ENCODE measurements at places on chromosomes 5 and 9. TPM values are rescaled to one million over a fixed set of nuclear protein-coding genes. Genes with fewer than 3 reads are reported as not detected.

The ARL15 gene
- total RNA-seq, result 17.2 TPM

The FYB1 gene
- not detected for total RNA-seq

The F2RL2 gene
- 14.0 TPM for total RNA-seq

The SPAAR gene
- not detected for total RNA-seq

The NPR3 gene
- 6.0 TPM for total RNA-seq

The AMBP gene
- not detected for total RNA-seq

The IL9 gene
- not detected for total RNA-seq

The PSD2 gene
- total RNA-seq, result 0.70 TPM

The UNC5A gene
- 7.8 TPM for total RNA-seq

The SLCO6A1 gene
- total RNA-seq, result not detected

The EXOSC2 gene
- 109 TPM for total RNA-seq

The ZBTB26 gene
- total RNA-seq, result 10.9 TPM

The CEL gene
- 2.8 TPM for total RNA-seq

The XPA gene
- total RNA-seq, result 17.9 TPM

The MELK gene
- total RNA-seq, result 80.9 TPM

The SPINK13 gene
- not detected for total RNA-seq

The PCA3 gene
- total RNA-seq, result not detected

The PRLR gene
- total RNA-seq, result not detected

The ADRA1B gene
- total RNA-seq, result not detected

The MACIR gene
- total RNA-seq, result 23.4 TPM

The BRINP1 gene
- not detected for total RNA-seq

The RPS14 gene
- total RNA-seq, result 1,789 TPM

The CD274 gene
- 0.62 TPM for total RNA-seq

The CCL27 gene
- total RNA-seq, result not detected

The GARNL3 gene
- 7.8 TPM for total RNA-seq

The DND1 gene
- total RNA-seq, result 3.0 TPM

The ALDH1B1 gene
- total RNA-seq, result 33.1 TPM

The DNAI1 gene
- not detected for total RNA-seq

The ISL1 gene
- 11.1 TPM for total RNA-seq

Data from A673 (cell line).